ENCODE measurements at places on chromosomes 11 and 22.

GRCh38 chr22:36183446-36183845, 18.2 kb downstream of the APOL4 start:
- no peak for DNase-seq

- DNase-seq, result no peak
These were observed 21.6 kb upstream of the OR6X1 start for GRCh38 chr11:123775715-123776549.

DNA sequence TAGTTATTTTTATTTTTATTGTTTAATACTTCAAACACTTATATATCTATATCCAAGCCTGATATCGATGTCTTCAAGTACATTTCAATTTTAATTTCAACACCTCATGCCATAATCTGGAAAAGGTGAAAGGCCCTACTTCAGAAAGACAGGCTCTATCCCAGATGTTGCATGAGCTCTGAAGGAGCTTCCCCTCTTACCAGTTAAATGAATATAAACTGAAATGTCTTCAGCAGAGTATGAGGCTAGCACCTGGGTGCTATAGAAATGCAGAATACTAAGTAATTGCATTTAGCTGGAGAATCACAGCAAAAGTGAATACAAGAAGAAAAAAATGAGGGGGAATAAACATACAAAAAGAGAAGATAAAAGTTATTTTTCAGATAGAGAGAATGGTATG, 11.5 kb upstream of the GRIA4 start:
- DNase-seq, result no peak

GRCh38 chr11:17609291-17610084, 62.4 kb downstream of the OTOG start:
- DNase-seq, result no peak

GRCh38 chr22:42138122-42138770, 7.6 kb upstream of the CYP2D6 start:
- DNase-seq, result no peak

- DNase-seq, result peak; percentile 24
These were observed 265.9 kb upstream of the MPPED2 start for GRCh38 chr11:30852091-30852490.

DNA sequence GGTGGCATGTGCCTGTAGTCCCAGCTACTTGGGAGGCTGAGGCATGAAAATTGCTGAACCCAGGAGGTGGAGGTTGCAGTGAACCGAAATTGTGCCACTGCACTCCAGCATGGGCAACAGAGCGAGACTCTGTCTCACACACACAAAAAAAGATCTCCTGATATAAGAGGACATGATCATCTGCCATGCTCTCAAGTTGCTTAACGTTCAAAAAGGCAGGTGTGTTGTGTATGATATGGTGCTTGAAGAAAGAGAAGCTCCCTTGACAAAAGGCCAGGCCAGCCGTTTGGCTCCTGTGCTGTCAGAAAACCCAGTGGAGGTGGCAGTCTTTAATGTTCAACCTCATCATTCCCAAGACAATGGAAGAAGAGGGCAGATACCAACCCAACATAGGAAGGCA, 117.3 kb upstream of the PLET1 start:
- DNase-seq, result no peak

DNA sequence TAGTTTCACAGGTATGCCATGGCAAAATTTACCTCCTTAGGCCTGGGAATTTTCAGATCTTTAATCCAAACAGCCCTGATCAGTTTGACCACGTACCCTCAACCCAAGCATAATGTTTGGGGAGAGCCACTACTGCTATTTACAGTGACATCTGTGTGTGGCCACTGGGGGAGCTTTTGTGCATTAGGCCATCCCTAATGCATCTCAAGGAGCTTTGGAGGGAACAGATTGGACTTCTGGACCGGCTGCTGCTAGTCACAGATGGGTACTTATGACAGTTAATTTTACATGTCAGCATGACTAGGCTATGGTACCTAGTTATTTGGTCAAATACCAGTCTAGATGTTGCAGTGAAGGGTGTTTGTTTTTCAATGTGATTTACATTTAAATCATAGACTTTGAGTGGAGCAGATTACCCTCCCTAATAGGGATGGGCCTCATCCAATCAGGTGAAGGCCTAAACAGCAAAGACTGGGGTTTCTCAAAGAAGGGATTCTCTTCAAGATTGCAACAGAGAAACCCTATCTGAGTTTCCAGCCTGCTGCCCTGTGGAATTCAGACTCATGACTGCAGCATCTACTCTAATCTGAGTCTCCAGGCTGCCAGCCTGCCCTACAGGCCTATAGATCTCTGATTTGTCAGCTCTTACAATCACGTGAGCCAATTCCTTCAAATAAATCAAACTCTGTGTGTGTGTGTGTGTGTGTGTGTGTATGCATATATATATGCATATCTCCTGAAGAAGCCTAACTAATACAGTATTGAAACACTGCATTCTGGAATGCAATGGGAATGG, 38.0 kb upstream of the GALNT18 start:
- DNase-seq, result no peak

GRCh38 chr11:134878785-134879184, 466.7 kb upstream of the B3GAT1 start:
- DNase-seq, result no peak

DNA sequence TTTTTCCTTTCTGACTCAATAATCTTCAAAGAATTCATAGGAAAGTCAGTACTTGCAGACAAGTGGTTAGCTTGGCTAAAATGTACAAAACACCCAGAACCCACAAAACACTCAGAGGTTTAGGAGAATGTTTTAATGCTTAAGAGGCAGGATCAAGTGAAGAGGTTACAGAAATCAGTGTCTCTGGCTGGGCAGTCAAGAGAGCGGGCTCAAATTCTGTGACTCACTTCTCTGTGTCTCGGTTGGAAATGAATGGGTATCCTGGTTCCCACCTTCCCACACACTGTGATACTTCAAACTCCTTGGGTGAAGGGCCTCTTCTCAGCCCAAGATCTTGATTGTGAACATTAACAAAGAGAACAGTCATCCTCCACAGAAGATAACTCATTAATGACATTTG, 3.8 kb downstream of the MPEG1 start:
- DNase-seq, result no peak

DNA sequence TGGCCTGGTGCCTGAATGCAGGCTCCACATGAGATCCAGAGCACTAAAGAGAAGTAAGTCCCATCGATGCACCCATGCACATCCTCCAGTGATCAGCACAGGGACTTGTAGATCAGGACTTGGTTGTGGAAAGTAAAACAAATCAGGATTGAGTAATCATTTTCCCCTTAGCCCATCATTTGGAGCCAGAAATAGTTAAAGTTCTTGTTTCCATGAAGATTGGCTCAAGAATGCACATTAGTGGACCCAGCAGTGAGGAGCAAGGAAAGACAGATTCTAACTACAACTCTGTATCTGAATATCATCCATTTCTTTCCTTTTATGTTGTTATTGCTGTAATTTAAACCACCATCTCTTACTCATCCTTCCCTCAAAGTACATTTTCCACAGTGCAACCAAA, 19.1 kb downstream of the CCDC83 start:
- DNase-seq, result peak; percentile 25

- no peak for DNase-seq
These were observed 25.3 kb downstream of the DUSP8 start for GRCh38 chr11:1546536-1547466.

DNA sequence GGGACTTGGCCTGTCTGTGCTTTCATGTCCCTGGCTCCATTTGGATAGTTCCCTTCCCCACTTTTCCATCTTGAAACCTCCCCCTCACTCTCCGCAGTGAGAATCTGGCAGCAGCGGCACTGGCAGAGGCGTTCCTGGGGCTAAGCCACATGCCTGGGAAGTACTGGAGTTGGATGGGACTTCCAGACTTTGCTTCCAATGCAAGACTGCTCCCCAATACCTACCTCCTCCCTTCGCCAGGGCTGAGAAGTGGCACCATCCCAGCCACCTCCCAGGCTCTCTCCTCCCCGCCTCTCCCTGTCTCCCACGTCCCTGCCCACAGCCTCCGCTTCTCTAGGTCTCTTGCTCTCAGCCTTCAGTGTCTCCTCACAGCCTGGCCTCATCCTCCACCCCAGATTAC, 16.6 kb downstream of the TST start:
- no peak for DNase-seq

DNA sequence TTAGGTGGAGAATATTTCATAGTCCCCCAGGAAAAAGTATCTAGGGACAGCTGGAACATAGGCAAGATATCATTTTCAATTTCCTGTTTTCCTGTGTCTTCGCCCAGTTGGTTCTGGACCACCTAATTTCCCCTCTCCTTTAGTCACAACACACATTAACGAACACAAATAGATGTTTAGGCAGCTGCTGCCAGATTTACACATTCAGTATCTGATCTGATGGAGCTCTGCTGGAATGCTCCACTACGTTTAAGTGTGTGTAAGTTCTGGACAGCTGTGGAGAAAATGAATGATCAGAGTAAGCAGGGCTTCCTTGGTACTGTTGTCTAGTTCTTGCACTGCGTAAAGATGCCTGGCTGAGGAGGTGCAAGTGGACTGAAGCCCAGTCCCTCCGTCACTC, 36.1 kb upstream of the CLPB start:
- DNase-seq, result no peak

DNA sequence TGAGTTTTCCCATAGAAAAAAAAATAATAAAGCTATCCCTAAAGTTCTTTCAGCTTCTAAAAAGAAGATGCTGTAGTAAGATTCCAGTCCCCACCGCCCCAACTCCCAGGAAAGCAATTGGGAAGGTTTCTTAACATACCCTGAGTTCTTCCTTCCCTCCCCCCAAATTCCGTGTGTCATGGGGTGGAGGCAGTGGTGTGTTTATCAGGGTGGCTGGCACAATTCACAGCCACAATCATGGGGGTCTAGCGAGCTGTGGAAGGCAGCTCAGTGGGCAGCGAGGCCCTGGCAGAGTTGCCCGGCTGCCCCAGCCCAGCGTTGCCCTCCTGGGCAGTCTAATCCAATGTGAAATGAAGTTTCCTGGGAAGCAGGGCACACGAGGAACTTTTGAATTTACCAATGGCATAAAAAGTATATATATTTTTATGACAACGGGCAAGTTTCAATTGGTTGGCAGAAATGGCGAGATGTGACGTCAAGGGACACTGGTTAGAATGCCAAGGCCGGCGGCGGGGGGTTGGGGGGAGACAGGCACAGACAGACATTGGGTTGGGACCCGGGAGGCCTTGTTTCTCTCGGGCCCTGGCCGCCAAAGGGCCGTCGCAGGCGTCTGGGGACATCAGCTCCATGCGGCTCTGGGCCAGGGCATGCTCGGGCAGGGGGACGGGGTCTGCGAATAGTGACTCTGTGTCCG, 80.7 kb upstream of the PPARA start:
- peak; percentile 98 for DNase-seq

DNA sequence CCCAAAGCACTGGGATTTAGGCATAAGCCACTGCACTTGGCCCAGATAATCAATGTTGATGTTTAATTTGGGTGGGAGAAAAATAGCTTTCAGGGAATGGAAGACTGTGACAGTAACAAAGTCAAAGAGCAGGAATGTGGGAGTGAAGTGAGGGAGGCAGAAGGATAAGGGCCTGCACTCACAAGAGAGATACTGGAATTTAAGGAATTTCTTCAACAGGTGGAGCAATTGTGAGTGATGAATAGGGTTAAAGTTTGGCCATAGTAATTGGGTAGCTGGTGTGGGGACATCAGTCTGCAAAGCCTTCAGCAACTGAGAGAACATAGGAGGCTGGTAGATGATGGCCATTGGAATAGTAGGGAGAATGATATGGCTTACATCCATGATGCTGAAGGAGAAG, 8.6 kb upstream of the APBB1 start:
- DNase-seq, result no peak

DNA sequence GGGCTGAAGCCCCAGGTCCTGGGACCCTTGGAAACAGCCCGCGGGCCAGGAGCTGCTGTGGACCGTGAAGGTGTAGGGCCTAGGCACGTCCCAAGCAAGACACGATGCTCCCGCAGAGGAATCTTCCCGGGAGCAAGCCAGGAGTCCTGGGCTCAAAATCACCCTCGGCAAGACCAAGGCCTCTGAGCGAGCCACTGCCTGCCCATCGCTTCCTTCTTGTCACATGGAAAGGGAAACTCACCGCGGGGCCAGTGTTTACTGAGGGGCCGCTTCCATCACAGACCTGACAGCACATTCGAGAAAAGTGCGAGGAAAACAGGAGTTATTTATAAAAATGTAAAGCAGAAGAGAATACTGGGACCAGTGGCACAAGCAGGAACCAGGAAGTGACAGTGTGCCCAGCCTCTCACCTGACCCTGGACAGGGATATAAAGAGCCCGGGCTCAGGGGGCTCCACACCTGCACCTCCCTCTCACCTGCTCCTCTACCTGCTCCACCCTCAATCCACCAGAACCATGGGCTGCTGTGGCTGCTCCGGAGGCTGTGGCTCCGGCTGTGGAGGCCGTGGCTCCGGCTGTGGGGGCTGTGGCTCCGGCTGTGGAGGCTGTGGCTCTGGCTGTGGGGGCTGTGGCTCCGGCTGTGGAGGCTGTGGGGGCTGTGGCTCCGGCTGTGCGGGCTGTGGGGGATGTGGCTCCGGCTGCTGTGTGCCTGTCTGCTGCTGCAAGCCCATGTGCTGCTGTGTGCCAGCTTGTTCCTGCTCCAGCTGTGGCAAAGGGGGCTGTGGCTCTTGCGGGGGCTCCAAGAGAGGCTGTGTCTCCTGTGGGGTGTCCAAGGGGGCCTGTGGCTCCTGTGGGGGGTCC, at the start of gene KRTAP5-5:
KRTAP5-5 (plus strand) TSS at position 450 of the 860 bp plus-strand sequence; CDS start at position 516, 66 bp downstream.
- DNase-seq, result no peak

DNA sequence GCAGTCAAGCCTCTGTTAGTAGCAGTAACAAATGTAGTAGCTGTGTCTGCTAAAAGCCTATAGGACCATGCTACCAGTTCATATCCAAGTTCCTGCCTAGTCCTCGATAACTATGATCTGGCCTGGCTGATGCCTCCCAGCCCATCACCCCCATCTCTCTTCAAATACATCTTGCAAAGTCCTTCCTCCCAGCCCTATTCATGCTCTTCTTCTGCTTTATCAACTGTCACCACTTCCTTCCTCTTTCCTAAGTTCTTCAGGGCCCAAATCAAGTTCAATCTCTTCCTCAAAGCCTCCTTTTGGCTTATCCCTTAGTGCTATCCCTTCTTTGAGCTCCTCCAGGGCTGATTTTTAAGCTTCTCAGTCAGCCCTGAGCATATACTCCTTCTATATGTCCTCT, 150.9 kb upstream of the THY1 start:
- no peak for DNase-seq

GRCh38 chr11:26994631-26995095, 751 bp downstream of the FIBIN start:
- no peak for DNase-seq

- no peak for DNase-seq
These were observed 585.3 kb downstream of the INSC start for GRCh38 chr11:15699978-15700377.

GRCh38 chr11:44574610-44575287, 9.3 kb downstream of the CD82 start:
- DNase-seq, result peak; percentile 93

- DNase-seq, result no peak
These were observed at the start of gene POU2AF3 for GRCh38 chr11:111298413-111299100. POU2AF3 (plus strand) TSS chr11:111298546; CDS start chr11:111298582, 36 bp downstream.

DNA sequence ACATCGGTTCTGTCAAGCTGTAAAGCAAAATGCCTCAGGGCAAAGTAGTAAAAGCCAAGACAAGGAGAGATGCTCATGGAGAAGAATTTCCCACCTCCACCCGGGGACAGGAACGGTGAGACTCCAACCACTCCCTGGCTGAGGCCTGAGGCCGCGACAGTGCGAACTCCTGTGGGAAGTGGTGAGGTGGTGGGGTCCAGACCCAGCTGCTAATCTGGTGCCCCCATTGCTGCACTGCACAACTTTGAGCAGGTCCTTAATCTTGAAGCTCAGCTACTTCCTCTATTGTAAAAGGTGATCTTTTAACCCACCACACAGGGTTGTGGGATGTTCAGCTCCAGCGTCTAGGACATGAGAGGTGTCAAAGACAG, 83.9 kb downstream of the ZC3H12C start:
- DNase-seq, result no peak
